SW 1271 (cell line): ENCODE measurements at places on chromosomes 11 and 22.

GRCh38 chr22:36439481-36440271, 41.8 kb downstream of the TXN2 start:
- peak; percentile 76 for DNase-seq

GRCh38 chr22:38270091-38270992, 2.5 kb downstream of the TMEM184B start:
- no peak for DNase-seq

DNA sequence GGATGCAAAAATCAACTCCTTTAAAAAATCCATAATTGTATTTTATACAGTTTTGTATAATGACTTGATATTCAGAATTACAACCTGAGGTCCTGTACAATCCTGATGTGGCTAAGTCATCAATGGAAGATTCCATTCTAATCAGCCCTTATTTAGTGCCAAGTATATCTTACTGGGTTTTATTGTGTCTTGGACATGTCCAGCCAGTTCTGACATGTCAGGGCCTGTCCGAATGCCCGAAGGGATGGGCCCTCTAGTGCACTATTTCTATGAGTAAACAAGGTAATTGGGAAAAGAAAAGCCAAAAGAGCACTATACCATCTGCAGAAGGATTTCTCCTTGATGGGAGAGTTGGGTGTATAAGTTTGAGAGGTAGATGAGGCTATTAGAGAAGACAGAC, 412.9 kb downstream of the METTL15 start:
- no peak for DNase-seq

- DNase-seq = peak; percentile 25
Measured at GRCh38 chr11:94171693-94172440, 43.2 kb downstream of the PANX1 start.

DNA sequence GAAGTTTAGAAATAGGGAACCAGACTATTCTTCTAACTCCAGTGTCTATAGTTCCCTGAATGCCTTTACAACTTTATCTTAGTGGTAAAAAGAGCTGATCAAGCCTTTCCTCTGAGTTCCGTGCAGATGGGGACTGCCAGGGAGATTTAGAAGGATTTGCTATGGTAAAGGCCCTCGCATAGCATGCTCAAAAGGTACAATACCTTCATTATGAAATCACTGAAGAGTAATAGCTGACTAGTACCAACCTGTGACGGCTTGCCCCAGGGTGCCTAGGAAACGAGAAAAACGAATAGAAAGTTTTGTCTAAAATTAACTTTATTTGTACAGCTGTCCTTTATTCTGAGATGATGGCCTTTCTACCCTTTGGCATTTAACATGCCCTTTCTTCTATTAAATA, 150.1 kb upstream of the ARHGAP42 start:
- DNase-seq = no peak

GRCh38 chr22:27662359-27663301, 138.9 kb downstream of the MN1 start:
- no peak for DNase-seq

GRCh38 chr11:9459667-9460321, 1.0 kb upstream of the ZNF143 start:
- DNase-seq = peak; percentile 47

DNA sequence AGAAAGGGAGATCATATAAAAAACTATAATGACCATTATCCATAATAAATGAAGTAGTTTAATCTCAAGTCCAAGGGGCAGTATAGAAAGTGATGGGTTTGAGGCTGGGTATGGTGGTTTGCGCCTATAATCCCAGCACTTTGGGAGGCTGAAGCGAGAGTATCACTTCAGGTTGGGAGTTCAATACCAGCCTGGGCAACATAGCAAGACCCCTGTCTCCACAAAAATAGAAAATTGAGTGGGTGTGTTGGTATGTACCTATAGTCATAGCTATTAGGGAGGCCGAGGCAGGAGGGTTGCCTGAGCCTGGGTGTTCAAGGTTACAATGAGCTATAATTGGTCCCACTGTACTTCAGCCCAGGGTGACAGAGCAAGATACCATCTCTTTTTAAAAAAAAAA, 23.9 kb downstream of the MED17 start:
- no peak for DNase-seq

- no peak for DNase-seq
Measured at GRCh38 chr22:29877620-29878019, 5.4 kb upstream of the MTMR3 start.

GRCh38 chr11:37504060-37504611, 906.1 kb upstream of the RAG2 start:
- peak; percentile 81 for DNase-seq

DNA sequence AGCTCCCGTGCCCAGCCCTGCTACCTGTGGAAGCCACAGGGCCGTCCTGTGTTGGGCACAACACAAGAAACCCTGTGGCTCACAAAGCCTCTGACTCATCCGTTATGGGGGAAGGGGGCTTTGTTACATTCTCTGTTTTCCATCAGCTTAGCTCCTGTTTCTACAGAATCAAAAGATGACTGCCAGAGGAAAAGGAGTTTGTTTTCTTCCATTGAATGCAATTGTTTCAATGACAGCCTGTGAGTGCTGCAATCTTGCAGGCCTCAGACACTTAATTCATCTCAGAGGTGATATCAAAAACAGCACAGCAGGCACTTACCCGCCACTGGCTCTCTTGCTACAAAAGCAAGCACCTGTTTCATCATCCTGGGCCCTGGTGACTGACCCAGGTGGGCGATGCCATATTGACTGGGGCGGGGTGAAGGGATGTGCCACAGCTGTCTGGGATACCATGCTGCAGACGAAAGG, 194.3 kb downstream of the OPCML start:
- no peak for DNase-seq

- DNase-seq = no peak
Measured at GRCh38 chr22:36055376-36056295, 27.0 kb upstream of the RBFOX2 start.

DNA sequence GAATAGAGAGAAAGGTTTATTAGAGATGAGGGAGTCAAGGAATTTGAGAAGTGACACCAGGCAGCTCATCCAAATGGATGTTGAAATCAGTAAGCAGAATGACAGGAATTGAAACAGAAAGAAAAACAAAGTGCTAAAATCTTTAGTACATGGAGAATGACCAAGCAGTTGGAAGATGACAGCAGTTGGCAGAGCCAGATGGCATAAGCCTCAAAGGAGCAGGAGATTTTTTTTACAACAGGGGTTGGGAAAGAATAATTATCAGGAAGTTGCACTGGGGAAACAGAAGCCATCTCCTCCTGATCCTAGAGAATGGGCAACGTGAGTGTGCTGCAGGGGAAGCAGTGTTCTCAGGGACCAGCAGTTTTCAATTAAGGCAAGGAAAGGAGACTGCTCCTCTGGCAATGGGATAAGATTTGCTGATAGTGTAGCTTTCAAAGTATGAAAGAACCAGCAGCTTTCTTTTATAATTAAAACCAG, 28.9 kb downstream of the RAB39A start:
- no peak for DNase-seq

GRCh38 chr11:111237926-111238325, 7.6 kb upstream of the POU2AF2 start:
- no peak for DNase-seq

DNA sequence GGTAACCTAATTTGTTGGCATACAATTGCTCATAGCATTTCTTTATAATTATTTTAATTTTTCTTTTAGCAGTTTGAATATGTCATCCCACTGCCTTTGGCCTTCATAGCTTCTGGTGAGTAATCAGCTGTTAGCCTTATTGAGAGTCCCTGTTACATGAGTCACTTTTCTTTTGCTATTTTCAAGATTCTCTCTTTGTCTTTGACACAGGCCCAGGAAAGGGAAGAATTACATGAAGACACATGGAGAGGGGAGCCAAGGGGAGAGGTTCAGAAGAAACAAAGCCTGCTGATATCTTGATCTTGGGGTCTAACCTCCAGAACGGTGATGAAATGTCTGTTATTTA, 418.2 kb downstream of the METTL15 start:
- peak; percentile 9 for DNase-seq

- no peak for DNase-seq
Measured at GRCh38 chr11:63375434-63375833, 5.8 kb downstream of the SLC22A9 start.

DNA sequence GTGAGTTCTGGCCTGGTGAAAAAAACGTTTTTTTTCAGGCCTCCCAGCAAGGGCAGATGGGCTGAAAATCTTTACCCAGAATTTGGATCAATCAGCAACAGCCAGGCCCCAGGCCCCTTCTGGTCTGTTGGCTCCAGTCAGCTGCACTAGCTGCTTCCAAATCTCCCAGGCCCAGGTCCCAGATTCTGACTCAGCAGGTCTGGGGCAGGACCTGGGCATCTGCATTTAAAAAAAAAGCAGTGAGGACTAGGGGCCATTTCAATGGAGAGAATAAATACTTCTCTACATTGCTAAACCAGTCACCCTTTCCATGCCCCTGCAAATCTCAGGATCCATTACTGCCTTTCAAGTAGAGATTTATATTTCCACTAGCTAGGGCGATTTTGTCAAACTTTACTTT, 4.3 kb downstream of the SLC15A3 start:
- no peak for DNase-seq

GRCh38 chr22:23970201-23970641, 3.5 kb downstream of the DDTL start:
- no peak for DNase-seq

GRCh38 chr11:111719379-111719778, 46.8 kb downstream of the PPP2R1B start:
- DNase-seq = no peak

DNA sequence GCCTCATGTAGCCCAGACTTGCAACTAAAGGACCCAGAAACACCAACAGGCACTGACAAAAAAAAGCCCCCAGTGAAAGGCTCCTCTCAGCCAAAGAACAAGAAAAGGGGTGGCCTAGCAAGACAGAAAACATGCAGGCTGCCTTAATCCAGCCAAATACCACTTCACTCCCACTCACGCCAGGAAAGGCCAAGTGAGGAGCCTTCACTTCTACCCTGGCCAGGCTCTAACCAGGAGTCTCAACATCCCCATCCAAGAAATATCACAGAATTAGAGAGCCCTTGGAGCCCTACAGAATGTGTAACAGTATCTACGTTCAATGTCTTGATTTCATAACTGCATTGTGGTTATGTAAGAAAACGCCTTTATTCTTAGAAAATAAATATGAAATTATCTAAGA, 149.0 kb downstream of the APOL5 start:
- DNase-seq = no peak

- no peak for DNase-seq
Measured at GRCh38 chr22:38111925-38112355, 1.5 kb upstream of the BAIAP2L2 start.

- peak; percentile 29 for DNase-seq
Measured at GRCh38 chr11:100735949-100736675, 49.0 kb downstream of the ARHGAP42 start.

DNA sequence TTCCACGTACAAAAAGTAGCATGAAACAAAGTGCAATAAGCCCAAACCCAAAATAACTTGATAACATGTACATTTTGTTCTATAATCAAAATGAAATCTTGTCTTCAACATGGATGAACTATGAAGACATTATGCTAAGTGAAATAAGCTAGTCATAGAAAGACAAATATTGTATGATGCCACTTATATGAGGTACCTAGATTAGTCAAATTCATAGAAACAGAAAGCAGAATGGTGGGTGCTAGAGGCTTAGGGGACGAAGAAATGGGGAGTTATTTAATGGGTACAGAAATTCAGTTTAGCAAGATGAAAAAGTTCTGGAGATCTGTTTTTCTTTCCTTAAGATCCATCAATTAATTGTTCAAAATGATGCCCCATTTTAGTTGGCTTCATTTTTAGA, 7.5 kb downstream of the PGM2L1 start:
- DNase-seq = no peak

- DNase-seq = no peak
Measured at GRCh38 chr11:76329983-76330382, 50.9 kb downstream of the THAP12 start.

DNA sequence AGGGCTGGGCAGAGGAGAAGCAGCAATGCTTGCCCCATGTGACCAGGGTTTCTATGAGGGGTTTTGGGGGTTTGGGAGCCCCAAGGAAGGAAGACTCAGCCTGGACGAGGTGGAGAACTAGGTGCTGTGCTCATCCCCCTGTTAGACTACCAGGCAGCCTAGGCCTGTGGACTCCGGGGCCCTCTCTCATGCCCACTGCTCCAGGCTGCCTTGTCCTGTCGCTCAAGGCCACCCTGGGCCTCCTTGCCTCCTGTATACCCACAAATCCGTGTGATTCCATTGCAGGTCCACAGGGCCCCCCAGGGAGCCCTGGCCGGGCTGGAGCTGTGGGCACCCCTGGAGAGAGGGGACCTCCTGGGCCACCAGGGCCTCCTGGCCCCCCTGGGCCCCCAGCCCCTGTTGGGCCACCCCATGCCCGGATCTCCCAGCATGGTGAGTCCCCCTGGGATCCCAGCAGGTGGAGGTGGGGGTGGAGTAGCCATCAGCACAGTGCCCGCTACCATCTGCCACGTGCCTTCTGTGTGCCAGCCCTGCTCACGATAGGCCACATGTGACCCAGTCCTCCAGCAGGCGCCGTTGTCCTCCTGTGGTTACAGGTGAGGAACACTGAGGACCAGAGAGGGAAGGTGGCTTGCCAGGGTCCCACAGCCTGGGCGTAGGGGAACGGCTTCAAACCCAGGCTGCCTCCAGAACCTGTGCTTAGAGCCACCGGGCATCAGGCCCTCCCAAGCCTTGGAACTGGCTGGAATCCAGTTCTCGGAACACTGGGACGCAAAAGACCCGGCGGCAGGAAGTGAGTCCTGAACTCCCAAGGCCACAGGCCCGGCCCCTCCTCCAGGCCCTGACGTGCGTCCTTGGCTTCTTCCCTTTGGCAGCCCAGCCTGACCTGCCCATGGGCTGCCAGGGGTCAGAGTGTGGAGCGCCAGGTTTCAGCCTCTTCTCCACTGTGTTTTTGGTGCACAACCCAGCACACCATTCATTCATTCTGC, 26.6 kb downstream of the EMID1 start:
- DNase-seq = no peak

- no peak for DNase-seq
Measured at GRCh38 chr11:71539017-71539416, 1.2 kb downstream of the KRTAP5-8 start.

DNA sequence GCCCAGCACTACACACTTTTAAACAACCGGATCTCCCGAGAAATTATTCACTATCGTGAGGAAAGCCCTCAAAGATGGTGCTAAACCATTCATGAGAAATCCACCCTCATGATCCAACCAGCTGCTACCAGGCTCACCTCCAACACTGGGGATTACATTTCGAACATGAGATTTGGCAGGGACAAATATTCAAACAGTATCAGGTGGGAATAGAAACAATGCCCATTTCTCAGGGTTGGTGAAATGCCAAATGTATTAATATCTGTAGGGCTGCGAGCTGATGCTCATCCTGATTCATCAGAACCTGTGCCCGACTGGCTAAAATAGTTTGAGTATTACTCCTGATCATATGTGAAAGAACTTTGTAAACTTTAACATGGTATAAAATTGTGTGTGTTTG, 15.8 kb upstream of the PTPRJ start:
- no peak for DNase-seq

GRCh38 chr22:39185601-39186012, 33.1 kb upstream of the CBX7 start:
- no peak for DNase-seq

GRCh38 chr11:1348146-1348795, 38.8 kb upstream of the TOLLIP start:
- DNase-seq = no peak

DNA sequence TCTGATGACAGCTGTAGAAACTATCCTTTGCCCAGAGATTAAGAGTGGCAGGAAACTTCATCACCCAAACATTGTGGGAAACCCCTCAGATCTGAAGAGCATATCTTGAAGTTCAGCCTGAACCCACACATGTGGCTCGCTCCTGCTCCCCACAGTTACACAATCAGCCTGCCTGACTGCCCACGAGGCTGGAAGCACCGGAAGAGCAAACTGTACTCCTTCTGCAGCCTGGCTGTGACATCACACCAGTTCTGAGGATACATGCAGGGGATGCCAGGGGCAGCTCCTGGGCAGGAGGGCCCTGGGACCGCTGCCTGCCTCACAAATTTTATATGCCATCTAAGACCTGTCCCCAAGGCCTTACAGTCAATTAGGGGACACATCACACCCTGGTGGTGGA, 444.4 kb downstream of the BUD13 start:
- no peak for DNase-seq
